T-helper 17 cell (primary cell): ENCODE measurements at places on chromosomes 6 and 20.

DNA sequence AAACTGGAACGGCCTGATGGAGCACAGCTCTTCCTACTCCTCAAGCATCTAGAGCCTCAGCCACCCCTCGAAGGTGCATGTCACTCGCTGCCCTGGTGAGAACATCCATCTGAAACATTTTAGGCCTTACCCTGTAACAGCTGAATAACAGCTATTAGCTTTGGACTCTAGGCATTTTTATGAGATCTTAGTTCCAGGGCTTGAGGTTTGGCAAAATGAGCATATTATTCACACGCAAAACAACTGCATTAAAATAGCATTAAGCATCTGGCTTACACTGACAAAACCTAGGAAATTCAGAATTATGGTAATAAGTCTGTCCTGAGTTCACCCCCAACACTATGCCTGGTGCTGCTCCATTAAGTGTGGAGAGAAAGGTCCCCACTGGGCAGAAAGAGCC, 56.1 kb downstream of the ADAT2 start:
- DNase-seq, result no peak

- no peak for DNase-seq
Observed at GRCh38 chr20:57465943-57466342, 59.0 kb downstream of the CTCFL start.

DNA sequence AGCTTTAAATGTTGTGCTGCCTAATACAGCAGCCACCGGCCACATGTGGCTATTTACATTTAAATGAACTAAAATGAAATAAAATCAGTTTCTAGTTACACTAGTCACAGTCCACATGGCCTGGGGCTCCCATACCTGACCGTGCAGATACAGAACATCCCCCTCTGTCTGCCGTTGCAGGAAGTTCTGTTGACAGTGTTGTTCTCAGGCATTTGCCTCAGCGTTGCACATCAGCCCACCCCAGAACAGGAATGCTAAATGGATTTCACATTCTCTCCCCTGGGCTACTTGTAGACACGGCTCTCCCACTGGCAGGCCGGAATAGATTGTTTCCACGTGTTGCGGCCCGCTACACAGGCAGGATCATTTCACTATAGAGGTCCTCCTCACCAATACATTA, 26.3 kb downstream of the JAG1 start:
- DNase-seq, result no peak

DNA sequence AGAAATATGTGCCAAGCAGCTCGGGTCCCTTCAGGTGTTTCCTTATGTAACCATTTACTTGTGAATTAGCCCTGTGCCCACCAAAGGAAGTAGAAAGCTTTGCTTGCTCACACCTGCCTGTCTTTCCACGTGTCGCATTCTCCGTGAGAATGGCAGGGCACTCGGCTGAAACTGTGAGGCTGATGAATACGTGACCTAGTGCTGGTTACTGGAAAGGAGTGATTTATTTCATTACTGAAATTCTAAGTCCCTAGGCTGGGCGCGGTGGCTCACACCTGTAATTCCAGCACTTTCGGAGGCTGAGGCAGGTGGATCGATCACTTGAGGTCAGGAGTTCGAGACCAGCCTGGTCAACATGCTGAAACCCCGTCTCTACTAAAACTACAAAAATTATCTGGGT, 45.9 kb upstream of the TULP1 start:
- DNase-seq, result no peak

DNA sequence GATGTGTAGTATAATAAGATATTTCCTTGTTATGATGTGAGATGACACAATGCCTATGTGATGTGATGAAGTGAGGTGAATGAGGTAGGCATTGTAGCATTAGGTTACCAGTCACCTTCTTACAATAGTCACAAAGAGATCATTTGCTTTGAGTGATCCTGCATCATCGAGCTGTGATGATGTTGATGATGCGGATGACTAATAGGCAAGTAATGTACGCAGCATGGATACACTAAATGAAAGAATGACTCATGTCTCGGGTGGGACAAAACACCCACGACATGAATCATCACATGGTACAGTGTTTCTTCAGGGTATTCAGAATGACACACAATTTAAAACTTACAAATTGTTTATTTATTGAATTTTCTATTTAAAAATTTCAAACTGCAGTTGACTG, 806.3 kb upstream of the GJE1 start:
- no peak for DNase-seq

DNA sequence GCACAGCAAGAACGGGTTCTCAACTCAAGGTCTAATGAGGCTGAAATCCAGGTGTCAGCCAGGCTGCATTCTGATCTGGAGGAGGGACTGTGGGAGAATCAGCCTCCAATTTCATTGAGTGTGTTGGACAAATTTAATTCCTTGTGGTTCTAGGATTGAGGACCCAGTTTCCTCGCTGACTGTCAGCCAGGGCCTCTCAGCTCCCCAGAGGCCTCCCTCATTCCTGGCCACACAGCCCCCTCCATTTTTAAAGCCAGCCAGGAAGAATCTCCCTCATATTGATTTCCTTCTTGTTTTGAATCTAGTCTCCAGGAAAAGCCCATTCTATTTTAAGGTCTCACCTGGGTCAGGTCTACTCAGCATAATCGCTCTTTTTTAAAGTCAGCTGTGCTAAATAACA, 73.7 kb upstream of the ARMC2 start:
- no peak for DNase-seq

GRCh38 chr20:25050501-25051350, 7.2 kb downstream of the ACSS1 start:
- DNase-seq, result no peak
